ENCODE measurements at places on chromosomes 3 and 15.

DNA sequence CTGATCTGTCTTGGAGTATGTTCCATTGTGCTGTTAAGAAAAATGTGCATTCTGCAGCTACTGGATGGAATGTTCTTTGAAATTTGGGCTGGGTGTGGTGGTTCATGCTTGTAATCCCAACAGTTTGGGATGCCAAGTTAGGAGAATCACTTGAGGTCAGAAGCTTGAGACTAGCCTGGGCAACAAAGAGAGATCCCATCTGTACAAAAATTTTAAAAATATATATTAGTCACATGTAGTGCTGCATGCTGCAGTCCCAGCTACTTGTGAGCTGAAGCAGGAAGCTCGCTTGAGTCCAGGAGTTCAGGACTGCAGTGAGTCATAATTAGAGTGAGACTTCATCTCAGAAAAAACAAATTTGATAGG lies 62.8 kb upstream of the PLSCR4 start:
- no peak for DNase-seq

GRCh38 chr15:41865490-41866055 lies 26.9 kb downstream of the PLA2G4B start:
- no peak for DNase-seq

DNA sequence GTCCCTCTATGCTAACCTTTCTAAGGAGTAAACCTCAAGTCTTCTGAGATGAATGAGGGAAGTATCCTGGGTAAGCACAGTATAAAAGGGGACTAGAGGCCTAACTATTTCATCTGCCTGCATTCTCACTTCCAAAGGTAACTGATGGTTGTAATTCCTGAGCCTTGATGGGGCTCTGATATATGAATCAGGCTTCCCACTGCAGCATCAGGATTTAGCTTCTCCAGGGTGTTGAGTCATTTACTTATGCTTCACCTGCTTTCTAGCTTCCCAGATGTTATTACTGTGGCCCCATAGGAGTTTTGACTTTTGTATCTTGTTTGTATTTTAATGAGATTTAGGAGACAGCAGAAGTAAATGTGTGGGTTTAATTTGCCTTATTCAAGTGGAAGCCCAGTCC lies 207.3 kb upstream of the EIF1B start:
- DNase-seq, result no peak

GRCh38 chr15:51030649-51031316 lies 63.9 kb downstream of the TNFAIP8L3 start:
- DNase-seq, result no peak

DNA sequence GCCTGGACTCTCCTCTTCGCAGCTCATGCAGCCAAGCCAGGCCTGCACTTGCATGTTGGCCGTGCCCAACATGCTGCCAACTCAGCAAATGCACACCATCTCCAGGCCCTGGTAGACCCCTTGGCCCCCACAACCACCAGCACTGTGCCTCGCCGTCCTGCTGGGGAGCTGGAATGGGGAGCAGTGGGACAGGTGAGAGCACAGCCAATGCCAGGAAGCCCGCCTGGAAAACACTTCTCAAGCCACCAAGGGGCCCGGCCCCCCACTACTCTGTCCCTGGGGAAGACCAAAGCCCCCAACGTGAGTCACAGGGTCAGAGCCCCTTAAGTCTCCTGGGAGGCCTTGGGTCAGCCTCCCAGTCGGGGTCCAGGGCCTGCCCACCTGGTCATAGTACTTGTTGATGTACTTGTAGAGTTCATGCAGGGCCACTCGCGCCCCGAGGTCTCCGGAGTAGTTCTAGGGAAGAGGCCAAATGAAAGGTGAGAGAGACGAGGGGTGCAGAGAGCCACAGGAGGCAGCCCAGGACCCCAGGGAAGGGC lies 24.5 kb downstream of the PLXNB1 start:
- DNase-seq, result no peak

- no peak for DNase-seq
Measured at GRCh38 chr15:76860201-76860600, 44.9 kb downstream of the SCAPER start.

- DNase-seq, result no peak
Measured at GRCh38 chr3:112187300-112187699, 54.3 kb upstream of the GCSAM start.

DNA sequence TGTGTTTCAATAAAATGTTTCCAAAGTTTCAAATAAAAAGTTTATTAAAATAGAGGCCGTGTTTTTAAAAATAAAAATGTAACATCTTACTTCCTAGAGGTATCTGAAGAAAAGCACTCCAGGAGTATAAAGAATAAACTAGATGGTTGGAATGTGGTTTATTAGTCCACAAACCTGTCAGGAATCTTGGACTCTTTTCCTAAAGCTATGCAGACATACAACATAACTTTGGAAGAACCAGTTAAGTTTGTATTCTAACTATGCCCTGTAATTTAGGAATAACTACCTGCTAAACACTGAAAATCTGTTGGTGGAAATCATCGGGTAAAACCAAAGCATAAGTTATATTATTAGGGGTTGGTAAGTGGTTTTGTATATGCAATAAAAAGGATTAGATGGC lies 51.6 kb downstream of the PPARG start:
- no peak for DNase-seq

- DNase-seq, result no peak
Measured at GRCh38 chr3:186220365-186220764, 111.5 kb upstream of the ETV5 start.

DNA sequence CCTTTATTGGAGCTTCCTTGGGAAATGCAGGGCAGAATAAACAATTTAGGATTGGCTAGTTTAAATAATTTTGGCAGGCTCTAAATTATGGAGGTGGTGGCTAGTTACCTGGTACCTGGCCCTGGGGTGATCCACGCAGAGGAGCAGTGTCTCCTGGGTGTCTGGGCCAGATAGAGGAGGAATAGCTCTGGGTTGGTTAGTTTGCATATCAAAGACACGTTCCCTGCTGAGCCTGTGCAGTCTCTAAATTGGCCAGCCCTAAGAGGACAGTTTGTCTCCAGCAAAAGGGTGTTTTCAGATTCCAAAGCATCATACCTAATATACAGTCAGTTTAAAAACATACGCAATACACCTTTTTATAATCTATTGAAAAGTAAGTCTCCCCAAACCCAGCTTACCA lies 333.3 kb upstream of the TPM1 start:
- DNase-seq, result no peak

DNA sequence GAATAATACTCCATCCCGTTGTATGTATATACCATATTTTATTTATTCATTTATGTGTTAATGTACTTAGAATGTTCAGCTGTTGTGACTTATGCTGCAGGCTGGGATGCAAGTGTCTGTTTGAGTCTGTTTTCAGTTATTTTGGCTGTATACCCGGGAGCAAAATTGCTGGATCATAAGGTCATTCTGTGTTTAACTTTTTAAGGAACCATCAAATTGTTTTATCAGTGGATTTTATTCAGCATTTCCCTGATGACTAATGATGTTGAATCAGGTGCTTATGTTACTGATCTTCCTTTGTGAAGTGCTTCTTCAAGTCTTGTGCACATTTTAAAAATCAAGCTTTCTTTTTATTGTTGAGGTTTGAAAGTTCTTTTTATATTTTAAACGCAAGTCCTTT lies 118.1 kb downstream of the SLC25A26 start:
- DNase-seq, result no peak

DNA sequence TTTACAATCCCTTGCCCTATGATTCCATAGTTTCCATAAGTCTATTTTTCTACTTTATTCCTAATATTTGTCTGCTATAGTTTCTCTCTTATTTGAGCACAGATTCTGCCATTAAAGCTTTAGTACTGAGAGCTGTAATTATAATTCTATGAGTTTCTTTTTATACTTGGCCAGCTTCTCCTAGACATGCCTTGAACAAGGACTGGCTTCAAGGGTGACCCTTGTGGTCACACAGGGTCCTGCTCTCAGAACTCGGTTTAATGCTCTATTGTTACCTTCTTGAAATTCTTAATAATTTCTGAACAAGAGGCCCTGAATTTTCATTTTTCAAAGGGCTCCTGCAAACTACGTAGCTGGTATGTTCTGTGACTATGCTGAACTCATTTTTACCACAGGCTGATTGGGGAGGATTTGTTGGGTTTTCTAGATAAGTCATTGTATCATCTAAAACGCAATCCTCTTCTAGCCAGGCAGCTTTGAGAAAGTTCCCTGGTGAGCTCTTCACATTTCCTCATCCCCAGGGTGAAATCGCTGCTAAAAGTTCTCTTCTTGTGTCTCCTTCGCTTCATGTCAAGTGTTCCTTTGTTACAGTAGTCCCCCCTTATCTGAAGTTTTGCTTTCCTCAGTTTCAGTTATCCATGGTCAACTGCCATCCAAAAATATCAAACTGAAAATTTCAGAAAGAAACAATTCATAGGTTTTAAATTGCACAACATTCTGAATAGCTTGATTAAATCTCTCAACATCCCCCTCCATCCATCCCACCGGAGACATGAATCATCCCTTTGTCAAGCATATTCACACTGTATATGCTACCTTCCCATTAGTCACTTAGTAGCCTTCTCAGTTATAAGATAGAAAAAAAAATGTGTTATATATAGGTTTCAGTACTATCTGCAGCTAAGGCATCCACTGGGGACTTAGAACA lies 12.6 kb upstream of the PLCL2 start:
- DNase-seq, result no peak

DNA sequence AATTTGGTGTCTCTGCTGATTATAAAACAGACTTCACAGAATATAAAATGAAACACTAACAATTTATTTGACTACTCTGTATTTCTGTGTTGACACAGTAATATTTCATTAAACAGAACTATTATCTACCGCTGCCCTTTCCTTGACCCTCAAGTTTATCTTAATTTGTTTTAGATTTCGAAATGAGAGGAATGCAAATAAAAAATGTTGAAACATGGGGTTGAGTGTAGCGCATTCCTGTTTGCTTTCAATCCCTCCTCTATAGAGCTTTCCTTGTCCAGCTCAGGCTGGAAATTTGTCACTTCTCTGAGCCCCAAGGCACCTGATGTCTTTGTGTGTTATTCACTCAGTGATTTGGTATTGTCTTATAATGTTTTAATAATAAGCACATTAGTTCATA lies 550.2 kb downstream of the ZBBX start:
- DNase-seq, result no peak

- no peak for DNase-seq
Measured at GRCh38 chr3:160312014-160312624, 86.9 kb downstream of the C3orf80 start.

Measured in NCI-H446 (cell line).